ENCODE measurements at places on chromosomes 2 and 18.

GRCh38 chr2:139924070-139924469, 1143.9 kb upstream of the NXPH2 start:
- DNase-seq: no peak

DNA sequence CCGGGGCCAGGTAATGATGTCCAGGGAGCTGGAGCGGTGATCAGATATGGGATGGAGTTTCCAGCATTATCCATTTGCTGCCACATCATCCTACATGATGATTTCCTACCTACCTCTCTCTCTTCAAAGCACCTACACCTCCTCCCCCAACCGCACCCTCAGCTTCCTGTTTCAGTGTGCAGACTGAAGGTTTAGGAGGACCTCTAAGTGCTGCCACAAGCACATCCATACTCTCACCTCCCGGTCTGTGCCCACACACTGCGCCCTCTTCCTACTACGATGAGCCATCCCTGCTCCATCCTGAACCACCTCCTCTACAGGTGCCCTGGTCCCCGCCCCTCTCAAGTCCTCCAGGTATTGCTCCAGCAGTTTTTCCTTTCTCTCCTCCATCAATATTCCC, 123.7 kb downstream of the ALPK2 start:
- no peak for DNase-seq

DNA sequence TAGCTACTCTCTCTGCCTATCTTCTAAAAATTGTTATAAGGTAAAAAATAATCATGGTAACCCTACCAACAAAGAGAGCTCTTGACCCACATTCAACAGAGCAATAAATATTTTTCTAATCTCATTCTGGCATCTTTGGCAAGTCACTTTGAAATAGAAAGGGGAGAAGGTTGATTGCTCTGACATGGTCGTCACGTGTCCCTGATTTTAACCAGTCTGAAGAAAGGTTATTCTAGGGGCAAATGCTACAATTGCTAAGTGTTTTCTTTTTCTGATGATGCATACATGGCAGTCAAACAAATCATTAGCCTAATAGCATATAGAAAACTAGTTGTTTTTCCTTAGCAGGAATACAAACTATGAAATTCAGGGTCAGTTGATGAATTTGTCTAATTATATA, 153.3 kb upstream of the MAP3K20 start:
- DNase-seq: no peak

- DNase-seq: no peak
Observed at GRCh38 chr18:55838841-55839240, 250.8 kb upstream of the TCF4 start.

- no peak for DNase-seq
Observed at GRCh38 chr2:226655871-226656270, 143.7 kb downstream of the IRS1 start.

GRCh38 chr18:61530681-61531080, 197.5 kb downstream of the CDH20 start:
- no peak for DNase-seq

GRCh38 chr2:200350850-200351285, 44.4 kb downstream of the SPATS2L start:
- DNase-seq: no peak

DNA sequence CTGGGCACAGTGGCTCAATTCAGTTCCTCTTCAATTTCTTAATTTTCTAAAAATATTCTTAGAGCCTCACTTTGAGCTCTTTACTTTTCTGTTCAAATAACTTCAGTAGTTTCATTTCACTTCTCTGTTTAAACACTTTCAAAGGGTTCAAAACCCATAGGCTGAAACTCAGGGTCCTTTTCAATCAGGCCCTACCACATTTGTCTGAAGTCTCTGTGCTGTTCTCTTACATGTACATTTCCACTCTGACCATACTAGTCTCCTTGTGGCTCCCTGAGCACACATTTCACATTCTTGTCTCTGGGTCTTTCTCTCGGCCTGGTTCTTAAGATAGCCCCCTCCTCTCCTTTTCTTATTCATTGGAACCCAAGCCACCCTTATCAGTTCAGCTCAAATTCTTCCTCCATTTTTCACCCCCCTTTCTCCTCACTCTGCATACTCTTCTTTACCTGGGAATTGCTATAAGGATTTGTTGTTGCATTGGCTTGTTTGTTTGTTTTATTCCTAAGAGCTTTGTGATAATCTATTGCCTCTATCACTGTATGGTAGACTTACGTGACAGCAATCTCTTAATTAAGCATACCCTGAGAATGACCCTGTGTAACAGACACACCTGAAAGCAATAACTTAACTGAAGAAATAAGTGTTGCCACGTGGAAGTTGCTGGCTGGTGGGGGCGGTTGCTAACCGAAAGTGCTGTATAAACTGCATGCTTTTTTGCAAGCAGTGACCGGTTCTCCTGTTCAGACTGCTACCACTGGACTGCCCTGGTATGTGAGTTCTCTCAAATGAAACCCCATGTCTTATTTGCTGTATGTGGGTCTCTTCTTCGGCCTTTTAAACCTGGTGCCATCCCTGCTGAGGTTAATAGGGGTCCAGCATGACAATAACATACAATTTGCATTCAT, 27.7 kb upstream of the ACADL start:
- DNase-seq: no peak

GRCh38 chr18:23209031-23209430, 73.7 kb downstream of the CABLES1 start:
- DNase-seq: no peak

GRCh38 chr2:123596621-123597020, 428.5 kb upstream of the CNTNAP5 start:
- DNase-seq: no peak

- no peak for DNase-seq
Observed at GRCh38 chr18:62505669-62506494, 16.9 kb upstream of the ZCCHC2 start.

All from stimulated activated CD8-positive, alpha-beta memory T cell treated with anti-CD3 and anti-CD28 coated beads, Interleukin-7, amount 100 ng/mL, for 24 hours (primary cell).